ENCODE measurements at places on chromosomes 11 and 22.

GRCh38 chr22:30325065-30325720 lies 1.5 kb downstream of the TBC1D10A start:
- DNase-seq: no peak

DNA sequence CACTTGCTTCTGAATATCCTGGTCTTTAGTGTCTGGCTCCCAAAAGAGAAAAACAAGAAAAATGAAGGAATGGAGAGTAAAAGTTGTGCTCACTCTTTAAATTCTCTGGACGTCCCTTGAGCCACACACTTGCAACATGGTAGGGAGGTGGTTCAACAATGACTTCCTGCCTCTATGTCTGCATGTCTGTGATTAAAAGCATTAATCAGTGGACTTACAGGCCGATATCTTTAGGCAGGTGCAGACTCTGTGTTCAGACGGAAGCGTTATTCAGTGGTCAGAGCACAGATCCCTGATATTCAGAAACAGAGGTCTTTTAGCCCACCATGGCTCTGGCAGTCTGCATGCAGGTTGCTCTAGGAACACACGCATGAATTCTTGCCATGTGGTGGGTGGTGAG lies 1920.0 kb upstream of the RAG2 start:
- DNase-seq: no peak

DNA sequence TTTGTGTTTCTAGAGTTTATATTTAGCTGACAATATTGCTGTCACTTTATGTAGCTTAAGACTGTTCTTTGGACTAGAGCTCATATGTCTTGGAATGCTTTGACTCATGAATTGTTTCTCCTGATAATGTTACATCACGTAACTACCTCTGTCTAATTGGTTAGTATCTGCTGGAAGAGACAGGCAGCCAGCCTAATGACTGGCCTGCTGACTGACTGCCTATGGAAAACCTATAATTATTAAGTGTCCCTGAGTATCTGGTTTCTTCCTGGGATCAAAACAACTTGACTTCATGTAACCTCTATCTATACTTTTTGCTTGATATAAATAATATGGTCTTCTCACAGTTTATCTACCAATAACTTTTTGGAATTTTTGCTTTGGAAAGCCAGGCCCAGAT lies 9.4 kb downstream of the SOX6 start:
- no peak for DNase-seq

DNA sequence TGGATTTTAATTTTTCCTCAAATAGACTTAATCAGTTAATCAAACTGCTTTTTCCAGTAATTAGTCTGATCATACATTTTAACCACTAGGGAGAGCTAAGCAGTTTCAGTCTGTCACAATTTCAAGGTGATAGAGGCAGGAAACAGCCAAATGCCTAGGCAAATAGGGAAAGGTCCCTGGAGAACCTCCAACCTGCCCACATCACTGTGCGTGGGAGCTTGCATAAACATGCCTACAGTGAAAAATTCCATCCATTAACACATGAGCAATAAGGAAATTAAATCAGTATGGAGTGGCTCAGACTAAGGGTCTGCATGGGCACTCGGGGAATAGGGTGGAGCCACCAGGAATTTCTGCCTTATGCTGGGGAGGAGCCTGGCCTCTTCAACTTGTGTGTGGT lies 74.6 kb downstream of the AASDHPPT start:
- DNase-seq: no peak

DNA sequence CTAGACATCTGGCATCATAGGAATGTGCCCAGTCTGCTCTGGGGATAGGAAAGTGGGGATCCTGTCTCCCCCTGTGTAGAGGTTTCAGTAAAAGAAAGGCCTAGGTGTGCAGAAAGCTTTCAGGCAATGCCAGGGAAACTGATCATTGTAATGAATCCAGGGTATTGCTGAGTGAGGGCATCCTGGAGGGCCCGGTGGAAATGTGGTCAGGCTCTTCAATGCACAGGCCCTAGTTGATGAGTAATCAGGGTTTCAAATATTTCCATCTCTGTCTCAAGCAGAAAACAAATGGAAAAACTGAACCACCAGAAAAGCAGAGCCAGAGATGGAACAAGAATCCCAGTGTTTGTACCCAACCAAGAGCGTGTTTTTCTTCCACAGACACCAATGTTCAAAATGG lies 2.0 kb downstream of the CD3E start:
- DNase-seq: no peak

- DNase-seq: no peak
Measured at GRCh38 chr11:27403195-27403594, 40.2 kb upstream of the CCDC34 start.

- DNase-seq: no peak
Measured at GRCh38 chr22:29300467-29300806, 6.0 kb upstream of the GAS2L1 start.

- no peak for DNase-seq
Measured at GRCh38 chr22:36192542-36192941, 9.1 kb downstream of the APOL4 start.

DNA sequence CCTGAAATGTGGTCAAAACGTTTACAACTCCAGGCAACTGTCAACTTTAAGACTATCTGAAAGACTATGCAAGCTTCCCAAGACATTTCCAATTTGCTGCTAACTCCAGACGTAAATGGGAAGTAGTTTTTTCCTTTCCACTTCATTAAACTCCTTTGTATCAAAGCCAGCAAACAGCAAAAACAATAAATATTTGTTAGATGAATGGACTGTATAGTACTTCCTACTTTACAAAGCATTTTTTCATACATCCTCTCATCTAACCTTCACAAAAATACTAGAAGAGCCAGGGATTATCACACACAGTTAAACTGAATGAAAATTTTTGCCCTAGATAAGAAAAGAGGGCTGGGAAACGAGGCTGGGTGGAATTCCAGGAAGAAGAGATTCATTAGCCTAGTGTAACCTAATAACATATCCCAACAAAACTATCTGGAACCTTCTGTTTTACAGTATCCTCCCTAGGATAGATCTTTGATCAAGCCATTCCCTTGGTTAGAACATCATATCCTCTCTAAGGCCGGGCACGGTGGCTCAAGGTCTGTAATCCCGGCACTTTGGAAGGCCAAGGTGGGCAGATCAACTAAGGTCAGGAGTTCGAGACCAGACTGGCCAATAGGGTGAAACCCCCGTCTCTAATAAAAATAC lies 10.4 kb downstream of the NUP98 start:
- DNase-seq: no peak

- no peak for DNase-seq
Measured at GRCh38 chr11:67417425-67417824, 1.9 kb downstream of the CARNS1 start.

- DNase-seq: no peak
Measured at GRCh38 chr11:85976525-85976924, 92.4 kb downstream of the PICALM start.

- DNase-seq: no peak
Measured at GRCh38 chr11:1640076-1640946, 10.7 kb downstream of the KRTAP5-5 start.

DNA sequence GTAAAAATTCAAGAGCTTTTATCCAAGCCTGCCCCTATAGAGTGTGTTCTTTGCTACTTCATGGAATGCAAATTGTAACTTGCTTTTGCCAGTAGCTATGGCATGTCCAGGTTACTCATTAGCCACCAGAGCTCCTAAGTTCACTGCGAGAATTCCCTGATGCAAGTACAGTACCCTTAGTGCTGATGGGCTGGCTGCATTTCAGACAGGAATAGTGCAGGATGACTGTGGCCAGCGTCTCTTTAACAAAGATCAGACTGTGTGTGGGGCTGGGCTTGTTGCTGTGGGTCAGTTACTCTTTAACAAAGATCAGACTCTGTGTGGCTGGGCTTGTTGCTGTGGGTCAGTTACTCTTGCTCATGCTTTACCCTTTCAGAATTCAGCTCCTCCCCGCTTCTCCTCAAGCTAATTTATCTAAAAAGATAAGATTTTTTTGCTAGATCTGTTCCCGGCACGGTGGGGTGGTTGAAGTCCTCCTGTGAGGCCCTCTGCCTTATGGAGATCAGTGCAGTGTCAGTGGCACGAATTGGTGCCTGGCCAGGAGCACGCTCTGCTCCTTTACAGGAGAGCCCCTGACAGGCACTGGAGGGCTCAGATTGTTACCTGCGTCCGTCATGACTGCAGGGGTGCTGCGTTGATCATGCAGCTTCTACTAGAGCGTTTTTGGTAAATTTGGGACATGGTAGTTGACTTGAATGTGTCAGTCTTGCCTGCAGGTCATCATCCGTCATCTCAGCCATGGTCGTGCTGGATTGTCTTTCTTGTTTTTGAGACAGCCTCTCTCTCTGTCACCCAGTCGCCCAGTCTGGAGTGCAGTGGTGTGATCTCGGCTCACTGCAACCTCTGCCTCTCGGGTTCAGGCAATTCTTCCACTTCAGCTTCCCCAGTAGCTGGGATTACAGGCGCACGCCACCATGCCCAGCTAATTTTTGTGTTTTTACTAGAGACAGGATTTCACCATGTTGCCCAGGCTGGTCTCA lies 27.0 kb downstream of the AP2A2 start:
- DNase-seq: peak; percentile 64

Measured in right renal pelvis (tissue), 4 donors.